ENCODE measurements at places on chromosomes 1 and 21.

GRCh38 chr1:11152755-11153154 is 36.4 kb upstream of the ANGPTL7 start:
- no peak for DNase-seq

GRCh38 chr1:202268817-202269216 is 72.9 kb downstream of the UBE2T start:
- no peak for DNase-seq

GRCh38 chr1:69139007-69139406 is 428.7 kb upstream of the LRRC7 start:
- DNase-seq = no peak

- no peak for DNase-seq
Measured at GRCh38 chr1:26493267-26493666, 21.0 kb downstream of the HMGN2 start.

- no peak for DNase-seq
Measured at GRCh38 chr1:208445758-208446203, 201.6 kb upstream of the PLXNA2 start.

DNA sequence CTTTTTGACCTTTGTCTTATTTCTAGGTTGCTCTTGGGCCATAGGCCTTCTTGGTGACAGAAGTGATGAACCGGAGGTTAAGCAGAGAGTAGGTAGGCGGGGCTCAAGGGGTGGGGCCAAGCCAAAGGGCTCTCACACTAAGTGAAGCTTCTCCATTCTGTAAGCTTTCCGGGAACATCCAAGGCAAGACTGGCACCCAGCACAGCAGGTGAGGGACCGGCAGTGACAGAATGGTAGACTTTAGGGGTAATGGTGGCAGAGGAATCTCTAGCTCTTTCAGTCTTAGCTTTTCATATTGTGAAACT is at the start of gene TNFAIP8L2:
TNFAIP8L2 (plus strand) TSS at position 135 of the 305 bp plus-strand sequence. CDS start 2,049 bp downstream, outside the sequence.
- no peak for DNase-seq

Data from head of caudate nucleus (tissue), 42 donors.